ENCODE measurements at places on chromosomes 16 and 17.
A peak's percentile ranks its signal among the peaks of the same experiment; 100 is the strongest.

DNA sequence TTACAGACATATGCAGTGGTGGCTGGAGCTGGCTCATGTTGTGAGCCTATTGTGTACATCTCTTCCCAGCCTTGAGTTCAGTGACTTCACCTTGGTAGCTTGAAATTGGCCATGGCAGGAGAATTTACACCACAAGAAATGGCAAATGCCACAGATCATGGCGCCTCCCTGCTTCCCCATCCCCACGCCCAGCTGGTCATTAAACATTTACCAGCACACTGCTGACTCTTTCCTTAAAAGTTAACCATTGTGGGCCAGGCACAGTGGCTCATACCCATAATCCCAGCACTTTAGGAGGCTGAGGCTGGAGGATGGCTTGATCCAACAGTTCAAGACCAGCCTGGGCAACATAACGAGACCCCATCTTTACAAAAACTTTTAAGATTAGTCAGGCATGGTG is 22.6 kb upstream of the ITGB4 start:
- DNase-seq: no peak

DNA sequence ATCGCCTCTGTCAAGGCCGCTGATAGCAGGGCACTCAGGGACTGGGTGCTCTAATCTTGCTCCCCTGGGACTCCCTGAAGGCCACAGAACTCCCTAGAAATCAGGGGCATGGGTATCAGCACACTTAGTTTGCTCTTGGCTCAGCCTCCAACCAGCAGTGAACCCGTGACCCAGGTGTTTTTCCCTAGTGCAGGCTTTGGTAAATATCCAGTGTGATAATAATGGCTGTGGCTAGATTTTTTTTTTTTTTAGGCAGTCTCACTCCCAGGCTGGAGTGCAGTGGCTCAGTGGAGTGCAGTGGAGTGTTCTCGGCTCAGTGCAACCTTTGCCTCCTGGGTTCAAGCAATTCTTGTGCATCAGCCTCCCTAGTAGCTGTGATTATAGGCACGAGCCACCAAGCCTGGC is 10.3 kb downstream of the NUPR1 start:
- no peak for DNase-seq

DNA sequence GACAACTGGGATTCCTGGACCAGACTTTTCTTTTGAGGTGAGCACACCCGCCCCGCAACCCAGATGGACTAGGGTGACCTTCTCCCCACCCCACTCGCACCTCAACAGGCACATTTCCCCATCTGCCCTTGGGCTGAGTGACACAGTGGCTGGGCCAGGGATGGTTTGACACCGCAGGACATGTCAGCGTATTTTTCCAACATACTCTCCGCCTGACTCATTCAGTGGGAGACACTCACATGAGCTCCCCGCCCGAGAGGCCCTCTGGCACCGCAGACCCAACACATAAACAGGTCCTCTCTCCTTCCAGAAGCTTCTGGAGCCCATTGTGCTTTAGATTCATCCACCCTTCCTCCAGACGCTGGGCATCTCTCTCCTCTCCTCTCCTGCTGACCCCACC is 69.4 kb downstream of the ZDHHC7 start:
- DNase-seq: no peak

GRCh38 chr17:33688771-33689170 is 395.7 kb upstream of the ASIC2 start:
- DNase-seq: no peak

DNA sequence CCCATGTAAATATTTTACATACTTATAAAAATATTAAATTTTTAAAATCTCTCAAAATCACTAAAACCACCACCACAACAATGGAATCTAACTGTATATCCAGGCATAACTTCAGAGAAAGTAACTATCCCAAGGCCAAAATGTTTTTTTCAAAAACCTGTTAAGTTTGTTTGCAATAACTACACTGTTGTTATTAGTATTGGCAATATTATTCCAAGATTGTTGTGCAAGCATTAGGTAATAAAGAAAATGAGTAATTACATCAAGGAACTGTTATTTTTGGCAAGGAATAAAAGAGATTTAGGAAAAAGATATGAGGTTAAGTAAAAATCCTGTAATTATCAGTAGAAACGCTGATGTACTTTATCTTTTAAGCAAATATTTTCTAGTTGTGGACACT is 3.4 kb upstream of the KRTAP4-12 start:
- DNase-seq: no peak

DNA sequence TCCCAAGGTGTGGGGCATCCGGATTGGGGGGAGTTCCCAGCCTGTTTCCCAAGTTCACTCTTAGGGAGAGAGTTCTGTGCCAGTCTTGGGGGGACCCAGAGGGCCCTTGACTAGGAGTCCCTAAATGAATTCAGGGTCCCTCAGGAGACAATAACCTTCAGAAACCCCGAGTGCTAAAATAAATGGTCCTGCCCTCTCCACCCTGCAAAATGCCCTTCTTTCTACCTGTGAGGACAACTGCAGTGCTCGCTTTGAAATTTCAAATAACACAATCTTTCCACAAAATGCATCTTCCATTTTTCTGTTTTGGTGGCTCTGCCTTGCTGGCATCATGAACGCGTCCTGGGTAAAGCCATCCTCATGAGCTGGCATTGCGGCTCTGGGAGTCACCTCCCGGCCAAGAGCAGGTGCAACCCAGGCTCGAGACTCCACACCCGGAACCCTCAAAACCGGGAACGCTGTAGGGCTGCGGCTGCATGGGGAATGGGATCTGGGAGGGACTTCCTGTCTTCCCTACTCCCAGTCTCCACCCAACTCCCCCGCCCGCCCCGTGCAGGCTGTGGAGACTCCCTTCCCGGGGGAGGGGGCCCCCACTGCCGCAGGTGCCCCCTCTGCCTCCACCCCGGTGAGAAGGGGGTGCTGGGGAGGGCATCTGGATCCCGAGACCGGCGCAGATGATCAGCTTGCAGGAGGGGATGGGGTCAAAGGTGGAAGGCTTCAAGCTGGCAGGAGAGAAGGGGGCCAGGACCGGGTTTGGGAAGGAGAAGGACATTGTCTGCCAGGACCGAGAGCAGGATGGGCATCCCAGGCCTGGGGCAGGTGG is at the start of gene ZNF205:
TSS of gene ZNF205 (plus strand) at position 529 of the 823 bp plus-strand sequence. CDS start 845 bp downstream, outside the sequence.
- peak; percentile 68 for DNase-seq

DNA sequence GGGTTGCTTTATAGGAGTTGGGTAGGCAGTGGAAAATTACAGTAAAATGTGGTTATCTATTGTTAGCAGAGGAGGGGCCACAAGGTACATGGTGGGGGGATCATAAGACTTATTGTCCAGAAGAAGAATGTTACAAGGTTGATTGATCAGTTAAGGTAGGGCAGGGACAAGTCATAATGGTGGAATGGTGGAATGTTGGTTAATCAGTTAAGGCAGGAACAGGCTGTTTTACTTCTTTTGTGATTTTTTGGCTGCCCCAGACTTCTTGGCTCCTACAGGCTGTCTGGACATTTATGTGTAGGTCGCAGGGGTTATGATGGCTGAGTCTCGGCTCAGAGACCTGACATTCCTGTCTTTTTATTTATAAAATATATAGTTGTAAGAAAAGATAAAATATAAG is 2277.1 kb downstream of the TP53TG3F start:
- DNase-seq: no peak

DNA sequence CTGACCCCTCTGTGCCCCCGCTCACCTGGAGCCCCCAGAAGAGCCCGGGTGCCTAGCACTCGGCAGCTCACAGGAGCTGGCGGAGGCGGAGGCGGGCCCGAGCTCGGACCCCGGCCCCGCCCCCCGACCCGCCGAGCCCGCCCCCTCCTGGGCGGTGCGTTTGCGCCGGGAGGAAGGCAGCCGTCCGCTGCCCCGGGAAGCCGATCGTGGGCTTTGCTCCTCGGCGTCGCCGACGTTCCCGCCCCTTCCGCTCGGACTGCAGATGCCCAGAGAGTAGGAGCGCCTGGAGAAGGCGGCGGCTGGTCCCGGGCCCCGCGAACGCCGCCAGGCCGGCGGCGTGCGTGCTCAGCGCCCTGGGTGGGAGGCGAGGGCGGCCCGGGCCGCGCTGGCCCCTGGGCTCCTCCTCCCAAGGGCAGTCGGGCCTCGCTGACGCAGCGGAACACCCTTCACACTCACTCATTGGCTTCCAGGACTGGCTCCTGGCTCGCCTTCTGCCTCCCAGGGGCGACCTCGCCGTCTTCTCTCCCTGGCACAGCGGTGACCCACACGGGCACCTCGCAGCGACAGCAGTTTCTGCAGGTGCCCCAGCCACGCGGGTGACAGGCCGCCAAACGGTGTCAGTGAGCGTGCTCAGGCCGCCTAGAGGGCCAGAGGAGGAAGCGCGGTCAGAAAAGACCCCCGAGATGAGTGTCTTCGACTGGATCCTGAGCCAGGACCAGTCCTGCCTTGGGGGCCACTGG is at the start of gene PLSCR3:
TSS of gene PLSCR3 (minus strand) at position 74 of the 740 bp plus-strand sequence. CDS start 415 bp downstream, outside the sequence.
- peak; percentile 75 for DNase-seq

DNA sequence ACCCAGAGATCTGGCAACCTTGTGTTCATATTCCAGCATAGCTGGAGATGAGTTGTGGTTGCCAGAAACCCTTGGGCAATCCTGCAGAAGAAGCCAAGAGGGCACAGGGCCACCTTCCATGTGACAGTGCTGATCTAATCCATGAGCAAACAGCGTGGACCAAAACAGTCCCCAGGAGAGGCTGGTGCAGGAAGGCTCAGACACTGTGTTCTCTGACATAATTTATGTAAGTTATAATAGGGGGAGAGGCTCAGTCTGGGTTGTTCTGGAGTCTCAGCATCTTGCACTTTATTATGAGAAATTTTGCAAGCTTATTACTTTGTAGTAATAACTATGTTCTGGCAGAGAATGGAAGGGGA is 273.9 kb downstream of the HAPSTR1 start:
- DNase-seq: peak; percentile 89

GRCh38 chr17:68860941-68861340 is 94.3 kb downstream of the ABCA8 start:
- DNase-seq: no peak

DNA sequence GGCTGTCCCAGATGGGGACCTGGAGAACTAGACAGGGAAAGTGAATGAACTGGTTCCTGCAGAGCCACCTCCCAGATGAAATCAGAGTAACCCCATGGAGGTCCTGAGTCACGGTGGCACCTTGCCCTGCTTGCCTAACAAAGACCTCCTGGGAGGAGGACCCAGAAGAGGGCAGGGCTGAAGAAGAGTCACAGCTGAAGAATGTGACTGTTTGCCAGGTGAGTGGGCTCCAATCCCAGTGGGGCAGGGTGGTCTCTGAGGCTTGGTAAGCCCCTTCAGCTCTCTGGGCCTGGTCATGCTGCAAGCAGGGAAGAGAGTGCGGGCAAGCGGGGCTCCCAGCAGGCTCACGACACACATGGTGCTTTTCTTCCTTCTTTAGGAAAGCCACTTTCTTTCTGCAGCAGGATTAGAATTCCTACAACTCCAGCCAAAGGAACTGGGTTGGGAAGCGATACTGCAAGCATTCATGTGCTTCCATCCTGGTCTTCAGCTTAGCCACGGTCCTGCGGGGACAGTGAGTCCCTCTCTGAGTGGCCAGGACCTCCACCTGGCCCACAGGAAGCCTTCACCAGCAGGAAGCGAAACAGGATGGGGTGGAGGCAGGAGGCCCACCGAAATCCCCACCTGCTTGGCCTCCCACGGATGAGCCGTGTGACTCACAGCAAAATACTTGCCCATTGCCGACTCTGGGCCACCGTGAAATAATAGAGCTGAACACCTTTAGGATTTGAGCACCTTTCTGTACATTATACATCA is 4.3 kb downstream of the C16orf74 start:
- no peak for DNase-seq
